Tibial nerve (tissue), 4 donors: ENCODE measurements at places on chromosomes 5 and 9.

DNA sequence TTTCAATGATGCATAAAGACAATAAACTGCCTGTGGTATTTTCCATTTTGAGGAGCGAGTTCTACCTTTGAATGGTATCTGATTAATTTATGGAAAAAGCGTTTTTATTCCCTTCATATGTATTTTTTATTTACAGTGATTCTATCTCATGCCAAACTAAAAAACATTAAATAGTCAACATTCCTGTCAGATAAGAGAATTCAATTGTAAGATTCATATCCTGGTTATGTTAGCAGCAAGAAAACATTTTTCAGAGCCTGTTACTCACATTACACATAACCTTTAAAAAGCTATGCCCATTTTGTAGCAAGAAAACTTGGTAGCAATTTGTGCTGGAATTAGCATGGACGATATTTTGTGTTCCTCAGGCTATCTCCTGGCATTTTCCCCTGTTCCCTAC is 55.1 kb upstream of the PRLR start:
- no peak overlapping the region for H3K27ac ChIP-seq
- no peak for DNase-seq
- no peaks in the 10 kb centered on the region for H3K4me1 ChIP-seq
- no peaks in the 10 kb centered on the region for H3K27me3 ChIP-seq

GRCh38 chr9:15622318-15622971 is 69.6 kb downstream of the CCDC171 start:
- H3K36me3 ChIP-seq: peaks cover 17% of the 10 kb centered on the region
- H3K27me3 ChIP-seq: no peaks in the 10 kb centered on the region
- H3K4me3 ChIP-seq: no peak overlapping the region
- H3K27ac ChIP-seq: no peak overlapping the region
- DNase-seq: no peak

GRCh38 chr5:117736698-117737097 is 1162.1 kb upstream of the SEMA6A start:
- no peaks in the 10 kb centered on the region for H3K27me3 ChIP-seq
- H3K4me1 ChIP-seq: no peaks in the 10 kb centered on the region
- no peak for DNase-seq
- no peaks in the 10 kb centered on the region for H3K36me3 ChIP-seq
- no peak overlapping the region for H3K27ac ChIP-seq

GRCh38 chr5:147949711-147950573 is 43.6 kb upstream of the C5orf46 start:
- DNase-seq: no peak
- H3K4me3 ChIP-seq: no peak overlapping the region

DNA sequence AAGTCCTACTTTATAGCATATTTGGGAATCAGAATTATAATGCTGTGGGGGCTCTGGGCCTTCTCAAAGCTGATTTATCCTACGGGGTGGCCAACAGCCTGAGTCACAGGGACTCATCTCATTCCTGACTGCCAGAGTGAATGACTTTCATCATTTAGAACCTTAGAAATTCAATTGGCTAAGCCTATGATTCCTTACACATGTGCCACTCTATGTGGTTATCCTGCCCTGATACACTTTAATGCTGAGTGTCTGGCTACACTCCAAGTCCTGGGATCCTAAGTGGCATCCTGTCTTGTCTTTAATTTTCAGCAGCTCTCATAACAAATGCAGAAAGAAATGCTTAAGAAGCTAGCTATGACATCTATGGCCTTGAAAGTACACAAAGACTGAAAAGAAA is 75.2 kb upstream of the FREM1 start:
- no peak overlapping the region for H3K4me3 ChIP-seq
- H3K27ac ChIP-seq: no peak overlapping the region
- no peak for DNase-seq
- H3K27me3 ChIP-seq: no peaks in the 10 kb centered on the region
- H3K36me3 ChIP-seq: no peaks in the 10 kb centered on the region
- H3K4me1 ChIP-seq: no peaks in the 10 kb centered on the region

- H3K27me3 ChIP-seq: no peaks in the 10 kb centered on the region
- no peaks in the 10 kb centered on the region for H3K36me3 ChIP-seq
- peaks cover 14% of the 10 kb centered on the region for H3K4me1 ChIP-seq
- H3K27ac ChIP-seq: no peak overlapping the region
- no peak for DNase-seq
Observed at GRCh38 chr9:111298111-111298510, 31.9 kb downstream of the OR2K2 start.

- H3K4me3 ChIP-seq: no peak overlapping the region
- no peaks in the 10 kb centered on the region for H3K36me3 ChIP-seq
- H3K27ac ChIP-seq: no peak overlapping the region
- peaks cover 26% of the 10 kb centered on the region for H3K4me1 ChIP-seq
- no peak for DNase-seq
Observed at GRCh38 chr9:120708526-120709224, 5.6 kb downstream of the MEGF9 start.

- no peak overlapping the region for H3K4me3 ChIP-seq
- no peak overlapping the region for H3K27ac ChIP-seq
- H3K36me3 ChIP-seq: peaks cover 10% of the 10 kb centered on the region
- DNase-seq: no peak
- no peaks in the 10 kb centered on the region for H3K27me3 ChIP-seq
Observed at GRCh38 chr9:123680352-123680751, 249.6 kb downstream of the DENND1A start.

- no peaks in the 10 kb centered on the region for H3K4me1 ChIP-seq
- peak overlapping the region; percentile 88 for H3K27ac ChIP-seq
- DNase-seq: peak; percentile 79
- H3K27me3 ChIP-seq: no peaks in the 10 kb centered on the region
- H3K4me3 ChIP-seq: no peak overlapping the region
- no peaks in the 10 kb centered on the region for H3K36me3 ChIP-seq
Observed at GRCh38 chr5:36403632-36404311, 102.1 kb upstream of the RANBP3L start.

GRCh38 chr9:116193636-116194035 is 40.0 kb downstream of the PAPPA start:
- no peak overlapping the region for H3K27ac ChIP-seq
- no peaks in the 10 kb centered on the region for H3K4me1 ChIP-seq
- H3K27me3 ChIP-seq: no peaks in the 10 kb centered on the region

DNA sequence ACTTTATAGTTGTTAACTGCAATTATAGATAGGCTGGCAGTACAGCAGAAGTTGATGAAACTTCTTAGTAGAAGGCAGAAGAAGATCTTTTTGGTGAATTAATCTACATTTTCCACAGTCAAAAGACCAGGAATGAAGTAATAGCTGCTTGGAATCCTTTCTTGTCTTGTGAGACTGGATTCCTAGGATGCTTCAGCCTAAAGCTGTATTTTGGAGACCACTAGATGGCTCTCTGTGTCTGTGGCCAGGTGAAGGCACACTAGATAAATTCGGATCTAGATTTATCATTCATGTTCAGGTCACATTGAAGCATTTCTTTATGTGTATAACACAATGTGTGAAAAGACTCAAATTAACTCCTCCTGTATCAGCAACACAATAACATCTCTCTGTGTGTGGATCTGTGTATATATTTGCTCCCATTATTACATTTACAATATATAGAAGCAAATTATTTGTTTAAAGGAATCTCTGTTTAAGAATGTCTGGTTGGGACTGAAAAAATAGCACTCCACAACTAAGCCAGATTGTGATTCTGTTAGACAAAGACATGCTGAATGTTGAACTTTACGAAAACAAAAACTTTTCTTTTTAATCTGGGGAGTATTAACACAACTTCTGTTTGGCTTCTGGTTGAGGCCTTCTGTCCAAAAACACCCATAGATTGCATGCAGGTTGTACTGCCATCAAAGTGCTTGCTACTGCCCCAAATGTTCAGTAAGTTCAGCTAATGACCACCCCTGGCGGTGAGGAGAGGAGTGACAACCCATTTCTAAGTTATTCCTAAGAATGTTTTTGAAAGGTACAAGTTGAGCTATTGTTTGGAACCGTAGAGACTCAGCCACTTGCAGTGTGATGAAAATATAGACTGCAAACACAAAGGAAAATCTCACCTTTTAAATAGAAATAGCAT is 10.6 kb downstream of the GRIN3A start:
- no peak overlapping the region for H3K4me3 ChIP-seq
- no peaks in the 10 kb centered on the region for H3K27me3 ChIP-seq
- no peaks in the 10 kb centered on the region for H3K36me3 ChIP-seq
- H3K27ac ChIP-seq: no peak overlapping the region
- DNase-seq: no peak

- DNase-seq: no peak
Observed at GRCh38 chr5:87004101-87004500, 263.6 kb upstream of the RASA1 start.

DNA sequence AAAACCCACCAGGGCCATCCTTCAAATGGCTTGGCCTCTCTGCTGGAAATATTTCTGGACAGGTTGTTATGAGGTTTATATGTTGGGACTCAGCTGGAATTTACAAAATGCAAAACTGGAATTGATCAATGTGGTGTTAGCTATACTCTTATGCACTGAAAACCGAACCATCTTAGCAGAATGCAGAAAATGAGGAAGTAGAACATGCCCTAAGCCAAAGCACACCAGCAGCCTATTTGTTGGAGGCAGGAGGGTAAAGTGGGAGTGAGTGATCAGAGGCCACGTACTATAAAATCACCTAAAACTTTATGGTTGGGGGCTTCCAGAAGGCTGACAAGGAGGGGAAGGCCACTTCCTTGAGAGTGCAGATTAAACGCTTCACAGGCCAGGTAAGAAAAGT is 63.6 kb upstream of the C5orf63 start:
- H3K27me3 ChIP-seq: no peaks in the 10 kb centered on the region
- H3K4me1 ChIP-seq: no peaks in the 10 kb centered on the region
- H3K36me3 ChIP-seq: no peaks in the 10 kb centered on the region
- DNase-seq: no peak
- H3K27ac ChIP-seq: no peak overlapping the region

DNA sequence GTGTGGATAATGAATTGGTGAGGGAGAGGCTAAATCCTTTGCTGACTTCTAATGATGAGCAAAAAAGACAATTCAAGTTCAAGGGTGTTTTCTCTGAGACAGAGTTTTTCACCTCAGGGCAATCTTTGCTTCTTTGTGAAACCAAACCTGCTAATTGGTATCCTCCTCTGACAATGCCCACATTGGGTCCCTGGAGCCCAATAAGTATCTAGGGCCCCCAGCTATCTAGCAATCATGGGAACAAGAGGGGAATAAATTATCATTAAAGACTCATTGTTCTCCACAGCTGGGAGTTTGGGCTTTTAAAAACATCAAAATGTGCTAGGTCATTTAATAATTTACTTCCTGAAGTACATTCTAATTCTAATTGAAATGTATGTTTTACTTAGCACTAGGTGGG is 227.3 kb downstream of the TMEM167A start:
- H3K27me3 ChIP-seq: no peaks in the 10 kb centered on the region
- no peaks in the 10 kb centered on the region for H3K36me3 ChIP-seq
- DNase-seq: no peak

DNA sequence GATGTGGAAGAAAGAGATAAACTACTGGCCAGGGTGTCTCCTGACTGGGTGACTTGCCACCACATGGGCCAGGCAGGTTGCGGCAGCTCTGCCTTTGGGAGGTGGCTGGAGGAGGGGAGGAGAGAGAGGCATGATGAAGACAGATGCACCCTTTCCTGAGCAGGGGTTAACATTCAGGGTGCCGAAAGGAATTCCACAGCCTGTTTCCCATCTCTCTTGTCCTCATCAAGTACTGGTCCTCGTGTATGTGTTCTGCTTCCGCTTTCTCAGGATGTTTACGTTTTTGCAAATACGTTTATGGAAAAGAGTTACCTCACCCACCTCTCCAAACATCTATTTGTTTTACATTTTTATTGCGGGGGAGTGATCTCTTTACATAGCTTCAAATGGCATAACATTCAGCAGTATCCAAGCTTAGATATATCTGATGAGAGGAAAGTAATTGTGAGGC is 73.4 kb downstream of the C9orf85 start:
- no peak overlapping the region for H3K4me3 ChIP-seq
- H3K4me1 ChIP-seq: no peaks in the 10 kb centered on the region
- DNase-seq: no peak
- no peaks in the 10 kb centered on the region for H3K36me3 ChIP-seq
- H3K27ac ChIP-seq: no peak overlapping the region
- H3K27me3 ChIP-seq: no peaks in the 10 kb centered on the region

GRCh38 chr5:102743900-102744299 is 11.2 kb upstream of the PAM start:
- H3K27me3 ChIP-seq: no peaks in the 10 kb centered on the region
- no peak overlapping the region for H3K27ac ChIP-seq
- H3K36me3 ChIP-seq: no peaks in the 10 kb centered on the region
- DNase-seq: no peak
- no peaks in the 10 kb centered on the region for H3K4me1 ChIP-seq
- no peak overlapping the region for H3K4me3 ChIP-seq

DNA sequence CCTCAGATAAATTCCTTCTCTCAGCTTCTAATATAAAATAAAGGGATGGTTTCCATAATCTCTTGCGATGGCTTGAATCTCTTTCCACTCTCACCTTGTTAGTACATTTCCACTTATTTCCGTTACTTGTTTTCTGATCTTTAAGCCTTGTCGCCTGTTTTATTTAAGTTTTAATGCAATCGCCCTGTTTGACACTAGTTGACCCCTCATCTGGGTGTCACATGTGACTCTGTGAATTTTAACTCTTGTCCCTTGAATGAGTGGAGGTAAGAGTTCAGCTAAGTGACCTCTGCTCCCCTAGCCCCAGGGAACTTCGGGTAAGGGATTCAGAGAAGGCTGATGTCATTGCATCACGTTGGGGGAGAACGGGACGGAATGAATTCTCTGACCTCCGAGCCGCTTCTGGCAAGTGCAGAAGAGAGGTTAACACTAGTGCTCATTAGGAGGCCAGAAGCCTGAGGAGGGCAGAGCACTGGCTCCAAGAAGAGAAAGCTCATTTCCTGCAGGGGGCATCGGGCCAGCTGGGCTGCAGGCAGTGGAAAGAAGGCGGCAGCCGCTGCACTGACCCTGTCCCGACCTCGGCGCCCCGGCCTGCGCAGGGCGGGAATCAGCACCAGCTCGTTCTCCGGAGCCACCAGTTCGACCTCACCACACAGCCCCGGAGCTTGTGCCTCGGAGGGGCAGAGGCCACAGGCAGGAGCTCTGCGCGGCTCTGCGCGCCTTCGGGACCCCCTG is 569 bp downstream of the HINT2 start:
- H3K27me3 ChIP-seq: no peaks in the 10 kb centered on the region
- no peaks in the 10 kb centered on the region for H3K36me3 ChIP-seq
- H3K4me3 ChIP-seq: peak overlapping the region; percentile 88
